Foreskin keratinocyte (primary cell): ENCODE measurements at places on chromosomes 2 and 18.

DNA sequence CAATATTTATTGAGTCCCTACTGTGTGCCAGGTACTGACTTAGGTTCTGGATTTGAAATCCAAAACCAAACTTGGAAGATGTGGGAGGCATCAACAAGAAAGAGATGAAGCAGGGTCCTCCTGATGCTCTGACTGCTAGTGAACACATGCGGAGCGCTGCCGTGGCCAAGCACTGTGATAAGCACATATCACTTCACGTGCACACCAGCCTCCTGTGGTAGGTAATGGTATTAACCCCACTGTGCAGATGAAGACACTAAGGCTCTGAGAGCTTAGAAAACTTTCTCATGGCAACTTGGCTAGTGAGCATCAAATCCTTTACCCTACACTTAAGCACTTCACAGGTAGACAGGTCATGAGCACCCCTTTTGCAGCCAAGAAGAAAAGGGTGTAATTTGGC, 216.1 kb downstream of the HAUS1 start:
- no peak for DNase-seq

DNA sequence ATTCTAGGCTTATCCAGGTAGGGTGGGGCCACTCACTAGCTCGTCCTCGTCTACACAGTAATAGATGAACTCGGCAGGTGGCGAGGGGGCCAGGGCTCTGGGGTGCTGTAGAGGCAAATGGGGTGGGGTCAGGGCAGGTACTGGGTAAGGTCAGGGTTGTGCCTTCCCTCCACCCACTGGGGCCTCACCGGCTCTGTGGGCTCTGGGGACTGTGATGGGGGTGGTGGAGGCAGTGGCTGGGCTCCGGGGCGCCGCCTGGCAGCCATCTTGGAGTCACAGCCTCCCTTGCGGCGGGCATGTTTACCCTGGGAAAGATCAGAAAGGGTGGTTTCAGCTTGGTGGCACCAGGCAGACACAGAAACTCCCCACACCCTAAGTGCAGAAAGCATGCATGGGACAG, 6.4 kb downstream of the MBD1 start:
- no peak for DNase-seq

DNA sequence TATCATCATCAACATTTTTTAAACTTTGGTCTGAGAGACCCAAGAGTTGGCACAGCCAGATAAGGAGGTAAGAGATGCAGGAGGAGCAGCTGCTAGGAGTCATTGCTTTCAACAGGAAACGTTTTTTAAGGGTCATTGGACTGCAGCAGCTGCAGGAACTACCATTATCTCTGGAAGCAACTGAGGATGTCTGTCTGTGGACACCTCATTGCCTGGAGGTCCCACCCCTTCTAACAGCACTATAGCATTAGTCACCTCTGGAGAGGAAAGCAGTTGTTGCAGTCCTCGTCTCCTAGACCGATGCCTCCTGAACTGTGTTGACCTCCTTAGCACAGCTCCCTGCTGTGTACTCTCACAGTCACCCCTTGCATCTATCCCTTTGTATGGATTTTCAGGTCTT, 21.5 kb upstream of the FSHR start:
- DNase-seq = no peak

DNA sequence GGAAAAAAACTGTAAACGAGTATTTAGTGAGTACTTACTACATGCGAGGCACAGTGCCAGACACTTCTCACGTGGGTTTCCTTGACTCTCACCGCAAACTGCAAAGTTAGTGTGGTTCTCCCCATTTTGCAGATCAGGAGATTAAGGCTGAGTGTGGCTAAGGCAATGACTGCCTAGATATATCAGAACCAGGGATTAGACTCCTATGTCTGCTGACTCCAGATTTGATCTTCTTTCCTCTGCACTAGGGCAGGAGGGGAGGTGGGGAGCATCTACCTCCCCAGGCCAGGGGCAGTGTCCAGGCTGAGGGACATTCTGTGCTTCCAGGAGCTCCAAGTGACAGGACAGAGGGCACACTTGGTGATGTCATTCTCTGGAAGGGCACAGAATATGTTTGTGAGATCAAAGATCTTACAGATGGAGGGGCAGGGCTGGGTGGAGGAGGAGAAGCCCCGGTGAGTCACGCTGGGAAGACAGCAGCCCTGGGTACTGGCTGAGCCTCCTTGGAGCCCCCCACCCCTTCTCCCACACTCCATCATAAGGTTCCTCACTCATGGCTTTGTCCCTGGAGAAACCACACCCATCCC, 92.4 kb downstream of the RHOB start:
- DNase-seq = no peak

- no peak for DNase-seq
Measured at GRCh38 chr2:95049683-95049955, 24.1 kb downstream of the MAL start.

DNA sequence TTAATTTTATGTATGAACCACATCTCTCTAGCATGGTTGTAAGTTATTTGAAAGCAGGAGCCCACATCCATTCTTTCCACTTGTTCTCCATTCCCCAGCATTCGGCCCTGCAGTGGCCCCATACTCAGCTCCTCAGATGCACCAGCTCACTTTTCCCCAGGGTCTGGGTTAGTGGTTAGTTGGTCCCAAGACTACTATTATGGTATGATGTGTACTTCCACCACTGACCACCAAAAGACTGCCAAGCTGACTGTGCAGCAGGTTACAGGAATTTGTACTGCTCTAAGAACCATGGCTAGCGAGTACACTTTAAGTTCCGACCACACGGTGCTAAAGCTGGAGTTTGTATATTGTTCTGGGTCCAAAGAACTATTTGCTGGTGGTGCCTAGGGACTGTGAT, 413.6 kb upstream of the TCF4 start:
- no peak for DNase-seq

DNA sequence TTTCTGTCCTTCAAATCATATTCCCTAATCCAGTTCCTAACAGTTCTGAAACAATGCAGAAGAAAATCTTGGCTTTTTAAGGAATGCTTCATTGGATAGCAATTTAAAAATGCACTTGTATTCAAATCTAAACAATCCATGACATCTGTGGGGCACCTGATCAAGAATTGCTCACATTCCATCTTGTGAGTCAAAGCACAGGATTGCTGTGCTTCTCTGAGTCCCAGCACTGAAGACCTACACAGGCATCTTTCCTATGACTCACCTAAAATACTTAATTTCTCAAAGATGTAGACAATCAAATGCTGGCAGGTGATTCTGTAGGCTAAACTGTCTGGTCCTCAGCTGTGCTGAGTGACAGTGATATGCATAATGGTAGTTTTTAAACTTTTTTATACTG, 10.1 kb upstream of the ATP8B1 start:
- DNase-seq = peak; percentile 97

DNA sequence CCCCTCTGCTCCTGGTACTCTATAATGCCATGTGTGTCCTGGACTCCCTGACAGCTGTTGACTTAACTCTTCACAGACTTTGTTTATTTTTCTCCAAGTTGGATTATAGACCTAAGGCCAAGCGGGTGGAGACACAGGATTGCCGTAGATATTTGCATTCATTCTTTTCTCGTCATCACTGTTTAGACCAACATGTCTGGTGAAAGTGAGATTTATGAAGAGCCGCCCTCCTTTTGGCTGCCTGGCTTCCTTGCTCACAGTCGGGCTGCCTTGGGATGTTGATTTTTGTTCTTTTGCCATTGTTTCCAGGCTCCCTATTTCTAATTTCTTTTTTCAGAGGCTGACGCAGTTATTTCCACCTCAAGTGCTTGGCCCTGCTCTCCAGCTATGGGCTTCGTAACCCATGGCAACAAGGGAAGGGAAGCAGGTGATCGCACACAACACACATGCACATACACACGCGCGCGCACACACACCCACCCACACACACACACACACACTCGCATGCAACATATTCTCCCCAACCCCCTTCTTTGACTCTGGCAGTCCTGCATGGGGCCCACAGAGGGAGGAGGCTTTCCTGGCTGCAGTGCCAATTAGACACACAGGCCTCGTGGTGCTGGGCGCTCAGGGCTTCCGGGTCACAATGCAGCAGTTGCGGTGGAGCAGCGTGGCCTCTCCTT, 296.5 kb downstream of the MTX2 start:
- no peak for DNase-seq

DNA sequence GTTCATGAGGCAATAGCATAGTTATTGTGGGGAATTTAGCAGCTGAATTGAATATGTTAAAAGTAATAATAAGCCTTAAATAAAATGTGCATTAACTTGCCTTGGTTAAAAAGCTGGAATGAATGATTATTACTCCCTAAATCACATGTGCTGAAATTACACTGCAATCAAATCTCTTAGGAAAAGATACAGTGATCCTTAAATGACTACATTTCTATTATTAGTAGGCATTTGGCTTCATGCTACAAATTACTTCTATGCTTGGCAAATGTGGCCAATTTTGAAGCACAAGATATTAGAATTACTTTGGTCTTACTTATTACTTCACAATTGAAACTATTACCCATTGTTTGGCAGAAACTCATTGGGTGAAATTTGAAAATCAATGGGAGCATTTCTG, 5.4 kb downstream of the RND3 start:
- DNase-seq = peak; percentile 60

- DNase-seq = peak; percentile 86
Measured at GRCh38 chr18:57775937-57776336, 27.2 kb downstream of the ATP8B1 start.

GRCh38 chr2:25063876-25064660, 22.2 kb downstream of the EFR3B start:
- peak; percentile 6 for DNase-seq

GRCh38 chr2:107385921-107386320, 440.8 kb upstream of the RGPD4 start:
- no peak for DNase-seq

GRCh38 chr2:47198985-47199451, 43.9 kb upstream of the STPG4 start:
- DNase-seq = peak; percentile 93

DNA sequence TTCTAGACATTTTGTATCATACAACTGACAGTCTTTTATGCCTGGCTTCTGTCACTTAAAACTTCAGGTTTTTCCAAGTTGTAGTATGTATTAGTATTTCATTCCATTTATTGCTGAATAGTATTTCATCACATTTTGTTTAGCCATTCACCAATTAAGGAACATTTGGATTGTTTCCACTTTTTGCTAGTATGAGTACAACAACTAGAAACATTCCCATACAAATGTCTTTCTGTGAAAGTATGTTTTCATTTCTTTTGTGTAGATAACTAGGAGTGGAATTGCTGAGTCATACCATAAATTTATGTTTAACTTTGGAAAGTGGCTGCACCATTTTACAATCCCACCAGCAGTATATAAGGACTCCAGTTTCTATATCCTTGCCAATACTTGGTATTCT, 135.9 kb downstream of the ATAD2B start:
- no peak for DNase-seq

DNA sequence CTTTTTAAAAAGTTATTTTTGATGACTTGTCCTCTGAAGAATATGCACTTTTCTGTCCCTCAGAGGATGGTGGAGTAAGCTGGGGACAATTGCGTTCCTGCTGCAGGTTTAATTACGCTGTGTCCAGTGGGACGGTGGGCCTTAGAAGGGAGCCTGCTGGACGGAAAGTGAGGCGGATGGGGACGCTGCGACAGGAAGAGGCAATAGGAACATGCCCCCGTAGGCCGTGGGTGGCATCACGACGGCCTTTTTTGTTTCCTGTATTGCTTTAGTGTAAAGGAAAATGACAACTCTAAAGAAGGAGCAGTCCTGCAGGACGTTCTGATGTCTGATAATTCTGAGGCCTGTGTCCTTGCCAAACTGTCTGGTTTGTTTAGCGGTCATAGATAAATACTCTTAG, 121.6 kb downstream of the NFATC1 start:
- no peak for DNase-seq

GRCh38 chr2:96374211-96374951, 38.8 kb downstream of the NCAPH start:
- DNase-seq = peak; percentile 31

DNA sequence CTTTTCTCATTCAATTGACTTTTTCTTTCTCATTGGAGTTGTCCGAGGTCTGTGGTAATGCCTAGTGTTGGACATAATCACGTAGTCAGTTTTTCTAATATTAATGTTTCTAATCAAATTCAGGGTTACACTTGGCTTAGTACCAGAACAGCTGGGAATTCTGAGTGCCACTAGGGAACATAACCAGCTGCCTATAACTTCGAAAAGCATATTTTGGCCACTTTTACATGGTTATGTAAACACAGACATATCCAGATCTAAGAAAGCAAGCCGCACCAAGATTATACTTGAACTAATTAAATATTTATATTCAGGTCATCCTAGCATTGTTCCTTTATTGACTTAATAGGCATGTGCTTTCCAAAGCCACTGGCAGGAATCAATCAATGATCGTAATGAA, 91.1 kb upstream of the ARHGAP28 start:
- DNase-seq = no peak

DNA sequence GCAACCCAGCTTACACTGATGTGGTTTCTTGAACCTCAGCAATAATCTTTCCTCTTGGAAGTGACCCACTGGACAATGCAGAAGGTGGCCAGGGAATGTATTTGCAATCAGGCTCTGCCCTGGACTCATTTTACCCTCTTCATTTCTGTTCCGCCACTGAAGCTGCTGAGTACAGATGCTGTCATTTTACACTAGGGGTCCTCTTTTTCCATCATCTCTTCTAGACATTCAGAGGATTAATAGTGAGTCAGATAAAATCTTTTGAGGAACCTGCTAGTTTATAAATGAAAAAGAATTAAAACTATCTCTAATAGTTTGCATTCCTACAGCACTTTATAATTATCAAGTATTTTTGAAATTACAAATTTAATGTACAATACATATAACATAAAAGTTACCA, 87.9 kb upstream of the PNPT1 start:
- no peak for DNase-seq

GRCh38 chr18:32760391-32760790, 12.4 kb downstream of the KLHL14 start:
- no peak for DNase-seq

- no peak for DNase-seq
Measured at GRCh38 chr2:125456693-125457363, 1199.1 kb upstream of the GYPC start.

GRCh38 chr2:113041871-113042270, 10.8 kb downstream of the IL36B start:
- no peak for DNase-seq

DNA sequence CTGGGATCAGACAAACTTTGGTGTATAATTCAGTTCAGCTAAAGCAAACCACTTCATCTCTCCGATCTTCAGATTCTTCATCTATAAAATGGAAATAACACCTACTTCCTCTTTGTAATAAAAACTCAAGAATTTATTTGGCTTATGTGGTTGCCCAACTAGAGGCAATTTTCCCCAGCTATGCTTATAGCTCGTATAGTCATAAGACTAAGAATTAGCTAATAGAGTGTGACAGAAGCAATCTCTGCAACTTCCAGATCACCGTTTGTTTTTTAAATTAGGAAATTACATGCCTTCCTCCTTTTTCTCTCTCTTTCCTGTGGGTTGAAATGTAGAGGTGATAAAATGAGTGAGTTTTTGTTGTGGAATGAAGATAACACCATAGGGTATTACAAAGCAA, 35.3 kb upstream of the KCNF1 start:
- no peak for DNase-seq

- DNase-seq = peak; percentile 53
Measured at GRCh38 chr2:179141206-179141605, 91.3 kb upstream of the CCDC141 start.

GRCh38 chr2:158394453-158394852, 62.1 kb downstream of the CCDC148 start:
- DNase-seq = peak; percentile 15
